ENCODE measurements at places on chromosomes 11 and 22. TPM values are rescaled to one million over a fixed set of nuclear protein-coding genes. Genes with fewer than 3 reads are reported as not detected.

GRCh38 chr11:12565406-12565805, 108.8 kb upstream of the TEAD1 start:
- DNase-seq = no peak

DNA sequence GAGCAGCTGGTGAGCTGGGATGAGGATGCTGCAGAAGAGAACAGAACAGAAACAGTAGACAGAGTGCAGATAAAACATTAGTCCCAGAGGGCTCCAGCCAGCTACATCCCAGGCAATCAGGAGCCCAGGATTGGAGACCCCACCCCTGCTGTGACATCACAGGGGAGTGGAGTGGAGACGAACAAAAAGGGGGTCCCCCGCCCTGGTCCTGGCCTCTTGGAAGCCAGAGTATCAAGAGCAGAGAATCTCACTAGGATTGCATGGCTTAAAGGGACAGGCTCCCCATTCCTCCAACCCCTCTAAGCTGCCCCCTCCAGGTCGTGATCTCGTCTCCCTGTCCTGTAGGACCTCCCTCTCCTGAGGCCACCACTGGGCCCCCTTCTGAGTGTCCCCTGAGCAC, at the start of gene P2RX3:
Gene P2RX3 (plus strand): TSS at position 211 of the 400 bp plus-strand sequence. CDS start 199 bp downstream, outside the sequence.
- DNase-seq = no peak

- no peak for DNase-seq
Observed at GRCh38 chr11:1946812-1947484, at the start of gene MRPL23. TSS of gene MRPL23 (plus strand) at chr11:1947332. CDS start at chr11:1947363, 31 bp downstream.

- DNase-seq = no peak
Observed at GRCh38 chr11:79374727-79375126, 66.1 kb downstream of the TENM4 start.

DNA sequence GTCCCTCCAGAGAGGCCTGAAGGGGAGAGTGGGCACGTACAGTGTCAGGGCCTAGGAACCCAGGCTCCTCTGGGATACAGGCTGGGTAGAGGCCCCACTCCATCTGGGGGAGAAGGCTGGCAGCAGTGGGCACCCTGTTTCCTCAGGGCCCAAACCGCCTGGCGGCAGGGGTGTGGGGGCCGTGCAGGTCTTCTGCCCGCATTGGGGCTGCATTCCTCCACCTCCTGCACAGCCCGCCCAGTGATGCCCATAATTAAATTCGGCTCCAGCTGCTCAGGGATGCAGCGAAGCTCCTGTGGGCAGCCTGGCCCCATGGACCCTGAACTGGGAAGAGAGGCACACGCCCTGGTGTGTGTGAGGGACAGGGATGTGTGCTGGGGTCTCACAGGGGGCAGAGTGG, 35.4 kb downstream of the KCNQ1OT1 start:
- no peak for DNase-seq

- DNase-seq = no peak
Observed at GRCh38 chr22:36180038-36180880, 19.7 kb upstream of the APOL3 start.

DNA sequence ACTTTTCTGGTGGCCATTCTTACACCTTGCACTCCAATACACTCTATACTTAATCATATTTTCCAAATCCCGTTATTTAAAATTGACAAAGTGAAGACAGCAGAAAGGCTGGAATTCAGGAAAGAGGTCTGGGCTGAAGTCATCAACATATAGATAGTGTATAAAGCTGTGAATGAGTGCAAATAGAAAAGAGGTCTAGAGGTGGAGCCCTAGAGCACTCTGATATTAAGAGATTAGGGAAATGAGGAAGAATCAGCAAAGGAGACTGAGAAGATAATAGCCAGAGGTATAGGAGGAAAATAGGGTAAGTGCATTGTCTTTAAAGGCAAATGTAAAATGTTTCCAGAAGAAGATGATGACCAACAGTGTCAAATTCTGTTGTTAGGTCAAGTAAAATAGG, 7.9 kb downstream of the CTR9 start:
- no peak for DNase-seq

DNA sequence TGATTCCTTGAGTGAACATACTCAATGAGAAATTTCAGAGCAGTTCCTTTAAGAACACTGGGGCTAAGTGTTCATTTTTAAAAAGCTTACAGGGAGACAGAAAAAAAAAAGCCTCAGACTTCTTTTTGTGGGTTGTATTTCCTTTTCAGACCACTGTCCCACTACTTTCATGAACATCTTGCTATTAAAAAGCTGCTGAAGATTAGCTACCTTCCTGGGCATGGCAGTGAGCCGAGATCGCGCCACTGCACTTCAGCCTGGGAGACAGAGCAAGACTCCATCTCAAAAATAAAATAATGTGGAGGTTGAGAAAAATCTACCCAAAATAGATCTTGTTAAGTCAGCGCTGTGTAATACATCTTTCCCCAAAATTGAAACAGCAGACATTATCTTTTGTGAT, 10.8 kb downstream of the TRAF6 start:
- no peak for DNase-seq

DNA sequence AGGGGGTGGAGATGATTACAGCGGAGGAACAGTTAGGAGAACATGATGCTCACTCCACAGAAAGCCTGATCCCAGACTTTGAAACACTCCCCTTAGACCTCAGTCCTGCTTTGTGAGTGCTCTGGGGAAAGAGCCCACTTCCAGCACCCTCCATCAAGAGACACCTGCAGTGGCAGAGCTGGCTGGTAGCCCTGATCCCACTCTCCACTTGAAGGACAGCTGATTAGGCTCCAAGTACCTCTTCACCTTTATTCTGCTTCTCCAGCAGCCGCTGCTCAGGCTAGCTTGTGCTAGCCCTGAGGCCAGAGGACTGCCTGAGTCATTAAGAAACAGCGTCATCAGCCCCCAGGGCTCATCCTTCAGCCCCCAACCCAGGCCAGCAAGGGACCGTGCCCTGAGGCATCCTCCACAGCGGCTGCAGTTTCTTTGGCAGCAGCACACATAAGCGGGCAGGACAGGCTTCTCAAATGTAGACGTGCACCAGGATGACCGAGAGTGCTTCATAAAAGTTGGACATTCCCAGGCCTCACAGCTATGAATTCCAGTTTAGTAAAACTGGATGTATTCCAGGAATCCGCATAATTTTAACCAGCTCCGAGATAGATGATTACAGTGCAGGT, 146.0 kb upstream of the TBCEL start:
- no peak for DNase-seq

- DNase-seq = no peak
Observed at GRCh38 chr11:68149417-68149816, 28.2 kb upstream of the CHKA start.

- DNase-seq = no peak
Observed at GRCh38 chr22:19882446-19883381, 28.0 kb upstream of the GNB1L start.

DNA sequence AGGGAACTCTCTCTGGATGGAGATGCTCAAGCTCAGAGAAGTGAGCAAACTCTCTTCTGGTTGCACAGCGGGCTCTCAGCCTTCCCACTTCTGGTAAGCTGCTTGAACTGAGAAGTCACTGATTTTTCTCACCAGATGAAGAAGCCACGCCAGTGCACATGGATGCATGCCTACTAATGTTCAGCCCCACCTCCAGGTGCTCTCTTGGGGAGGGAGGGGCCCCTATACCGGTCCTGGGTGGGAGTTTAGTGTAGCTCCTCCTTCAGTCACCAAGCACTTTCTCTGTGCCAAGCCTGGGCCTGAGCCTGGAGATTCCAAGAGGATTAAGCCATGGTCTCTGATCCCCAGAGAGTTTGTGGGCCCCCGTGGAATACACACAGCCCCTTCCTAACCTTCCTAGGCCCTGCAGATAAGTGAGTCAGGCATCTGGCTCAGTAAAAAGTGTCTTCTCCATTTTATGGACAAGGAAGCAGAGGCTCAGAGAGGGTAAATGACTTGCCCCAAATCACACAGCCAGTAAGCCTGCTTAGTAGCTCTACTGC, 142.2 kb downstream of the ST3GAL4 start:
- DNase-seq = no peak

- DNase-seq = no peak
Observed at GRCh38 chr22:45868571-45869339, 108.2 kb downstream of the WNT7B start.

DNA sequence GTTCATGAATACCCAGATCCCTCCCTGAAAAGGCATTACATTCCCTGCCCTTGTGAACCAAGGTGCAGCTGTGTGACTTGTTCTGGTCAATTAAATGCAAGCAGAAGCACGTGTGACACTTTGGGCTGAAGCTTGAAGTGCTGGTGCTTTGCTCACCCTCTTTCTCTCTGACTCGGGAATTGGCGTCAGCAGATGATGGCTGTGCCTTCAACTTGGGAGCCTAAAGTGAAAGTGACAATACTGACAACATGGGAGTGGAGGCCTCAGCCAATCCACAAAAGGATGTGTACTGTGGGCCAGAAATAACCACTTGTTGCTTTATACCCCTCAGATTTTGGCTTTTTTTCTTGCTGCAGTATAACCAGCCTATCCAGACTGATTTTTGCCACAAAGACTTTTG, 148.3 kb upstream of the THY1 start:
- DNase-seq = no peak

DNA sequence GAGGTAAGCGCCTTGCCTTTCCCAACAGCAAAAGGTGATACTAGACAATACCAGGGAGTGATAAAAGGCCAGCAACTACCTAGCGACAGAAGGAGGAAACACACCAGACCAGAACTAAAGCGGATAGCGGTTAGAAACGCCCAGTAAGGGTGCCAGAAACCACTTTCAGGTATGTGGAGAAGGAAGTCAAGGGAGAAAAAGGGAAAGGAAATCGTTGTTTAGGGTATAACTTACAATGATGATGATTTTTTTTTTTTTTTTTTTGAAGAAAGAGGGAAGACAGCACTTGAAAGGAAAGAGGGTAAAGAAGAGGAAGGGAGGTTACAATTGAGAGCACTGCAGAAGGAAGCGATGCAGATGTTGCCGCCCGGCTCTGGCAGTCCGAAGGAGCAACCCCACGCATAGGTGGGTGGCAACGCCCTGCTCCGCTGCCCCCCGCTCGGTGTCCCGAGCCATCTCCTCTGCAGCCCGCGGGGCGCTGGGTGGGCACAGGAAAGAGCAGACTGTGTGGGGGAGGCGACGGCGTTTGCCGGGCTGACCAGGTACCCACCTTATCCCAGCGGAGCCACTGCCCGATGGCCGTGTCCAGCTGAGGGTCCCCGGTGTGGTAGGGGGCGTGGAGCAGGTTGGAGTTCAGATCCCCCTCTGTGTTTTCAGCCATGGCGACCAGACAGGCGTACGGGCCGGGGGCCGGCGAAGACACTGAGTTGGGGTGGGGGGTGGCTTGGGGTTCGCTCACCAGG, 561 bp downstream of the PGM2L1 start:
- no peak for DNase-seq

GRCh38 chr11:104105155-104105554, 58.8 kb downstream of the PDGFD start:
- no peak for DNase-seq

DNA sequence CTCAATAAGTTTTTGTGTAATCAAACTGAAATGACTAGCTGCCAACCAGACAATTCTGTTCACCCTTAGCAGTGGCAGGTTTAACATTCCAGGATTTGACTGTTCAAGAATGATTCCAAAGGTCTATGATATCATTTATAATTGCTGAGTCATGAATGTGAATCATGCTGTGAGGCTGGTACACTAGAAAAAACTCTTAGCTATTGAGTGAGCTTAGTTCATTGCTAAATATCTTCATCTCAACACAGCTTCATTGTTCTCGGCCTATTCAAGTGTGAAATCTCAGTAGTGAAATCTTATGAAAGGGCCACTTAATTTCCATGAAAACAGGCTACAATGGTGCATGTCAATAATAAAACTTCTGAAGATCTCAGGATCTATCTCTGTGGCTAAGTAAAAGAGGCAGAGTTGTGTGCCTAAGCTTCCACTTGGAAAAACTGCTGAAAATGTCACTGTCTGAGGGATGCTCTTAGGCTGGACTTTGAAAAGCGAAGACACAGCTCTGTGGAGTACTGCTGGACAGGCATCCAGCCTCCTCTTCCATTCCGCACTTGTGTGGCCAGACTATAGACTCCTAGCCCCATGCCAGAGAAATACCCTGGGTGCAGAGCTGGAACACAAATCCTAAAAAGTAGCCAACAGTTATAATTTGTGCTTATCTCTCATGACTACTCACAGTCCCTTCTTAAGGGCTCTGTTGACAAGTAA, 12.8 kb downstream of the AQP11 start:
- no peak for DNase-seq

GRCh38 chr11:36380296-36381014, 84.4 kb downstream of the PRR5L start:
- no peak for DNase-seq

DNA sequence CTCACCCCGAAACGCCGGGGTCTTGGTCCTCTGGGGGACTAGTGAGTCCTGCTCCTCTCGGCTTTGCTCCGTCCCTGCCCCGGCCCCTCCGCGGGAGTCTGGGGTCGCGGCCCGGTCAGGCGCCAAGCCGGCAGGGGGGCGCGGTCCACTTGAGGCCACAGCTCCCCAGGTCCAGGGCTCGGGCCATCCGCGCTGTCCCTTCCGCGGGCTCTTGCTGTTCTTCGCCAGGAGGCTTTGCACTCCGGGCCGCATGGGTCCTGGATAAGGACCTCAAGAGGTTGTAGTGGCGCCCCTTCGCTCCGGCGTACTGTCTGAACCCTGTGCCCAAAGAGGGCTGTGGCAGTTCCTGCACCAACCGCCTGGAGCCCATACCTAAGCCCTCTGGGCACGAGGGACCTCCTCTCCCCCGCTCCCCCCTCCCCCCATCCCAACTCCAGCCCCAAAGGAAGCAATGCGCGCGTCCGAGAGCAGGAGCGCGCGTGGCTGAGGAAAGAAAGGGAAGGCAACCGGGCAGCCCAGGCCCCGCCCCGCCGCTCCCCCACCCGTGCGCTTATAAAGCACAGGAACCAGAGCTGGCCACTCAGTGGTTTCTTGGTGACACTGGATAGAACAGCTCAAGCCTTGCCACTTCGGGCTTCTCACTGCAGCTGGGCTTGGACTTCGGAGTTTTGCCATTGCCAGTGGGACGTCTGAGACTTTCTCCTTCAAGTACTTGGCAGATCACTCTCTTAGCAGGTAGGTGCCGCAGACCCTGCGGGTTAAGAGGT, at the start of gene ADM:
Gene ADM (plus strand): TSS at position 579 of the 767 bp plus-strand sequence. CDS start 628 bp downstream, outside the sequence.
- no peak for DNase-seq

PCF11 gene
- 38.1 TPM for polyA plus RNA-seq

TEX12 gene
- polyA plus RNA-seq = 0.09 TPM

SLC17A6 gene
- not detected for polyA plus RNA-seq

MRGPRX4 gene
- not detected for polyA plus RNA-seq

CTSW gene
- 0.98 TPM for polyA plus RNA-seq

MMP3 gene
- 6.3 TPM for polyA plus RNA-seq

ISX gene
- polyA plus RNA-seq = not detected

VWCE gene
- polyA plus RNA-seq = 0.67 TPM

GNG3 gene
- 0.96 TPM for polyA plus RNA-seq

Data from urinary bladder (tissue), 4 donors.